Psoas muscle (tissue), 8 donors: ENCODE measurements at places on chromosomes 5 and 9.

- DNase-seq, result no peak
These were observed 1061.8 kb downstream of the CDH12 start for GRCh38 chr5:21791304-21791703.

DNA sequence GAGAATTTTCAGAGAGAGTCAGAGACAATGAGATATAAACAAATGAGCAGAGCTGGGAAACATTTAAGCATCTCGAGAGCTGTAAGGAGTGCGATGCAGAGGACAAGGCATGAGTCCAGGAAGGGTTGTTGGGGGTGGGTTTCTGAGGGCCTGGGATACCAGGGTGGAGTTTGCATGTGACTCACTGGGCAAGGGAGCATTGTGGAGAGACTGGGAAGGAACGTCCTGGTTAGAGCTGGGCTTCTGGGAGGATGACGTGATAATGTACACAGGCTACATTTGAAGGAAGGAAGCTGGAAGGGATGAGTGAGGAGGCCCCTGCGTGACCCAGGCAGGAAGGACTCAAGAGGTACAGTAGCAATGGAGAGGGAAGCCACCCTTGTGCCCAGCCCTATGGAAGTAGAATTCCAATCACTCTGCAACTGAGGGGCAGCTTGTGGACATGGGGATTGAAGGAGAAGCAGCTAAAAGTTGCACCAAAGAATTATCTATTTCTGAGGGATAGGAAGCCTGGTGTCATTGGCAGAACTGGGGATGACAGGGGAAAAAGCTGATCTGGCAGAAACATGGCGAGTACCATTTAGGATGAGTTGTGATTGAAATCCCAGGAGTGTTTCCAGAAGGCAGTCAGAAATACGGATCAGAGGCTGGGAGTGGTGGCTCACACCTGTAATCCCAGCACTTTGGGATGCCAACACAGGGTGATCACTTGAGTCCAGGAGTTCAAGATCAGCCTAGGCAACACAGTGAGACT is 59.3 kb upstream of the AFAP1L1 start:
- DNase-seq, result no peak

GRCh38 chr9:133121198-133121914 is at the start of gene RALGDS:
RALGDS (minus strand) TSS chr9:133121240; CDS start chr9:133121154, 86 bp downstream.
- DNase-seq, result peak; percentile 93

DNA sequence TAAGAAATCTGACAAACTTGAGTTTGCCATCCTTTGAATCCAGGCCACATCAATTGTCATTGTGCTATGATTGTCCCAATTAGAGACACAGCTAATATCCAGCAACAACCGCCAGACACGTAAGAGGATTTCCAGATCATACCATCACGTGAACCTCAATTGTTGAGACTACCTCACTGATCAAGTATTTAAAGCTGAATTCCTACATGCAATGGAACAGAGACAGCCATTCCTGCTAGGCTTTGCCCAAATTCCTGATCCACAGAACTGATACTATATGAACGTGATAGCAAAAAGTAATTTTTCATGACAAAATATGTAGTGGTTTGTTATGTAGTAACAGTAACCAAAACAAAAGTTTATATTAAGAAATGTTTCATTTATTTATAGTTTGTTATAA is 657.7 kb downstream of the PRR16 start:
- no peak for DNase-seq

DNA sequence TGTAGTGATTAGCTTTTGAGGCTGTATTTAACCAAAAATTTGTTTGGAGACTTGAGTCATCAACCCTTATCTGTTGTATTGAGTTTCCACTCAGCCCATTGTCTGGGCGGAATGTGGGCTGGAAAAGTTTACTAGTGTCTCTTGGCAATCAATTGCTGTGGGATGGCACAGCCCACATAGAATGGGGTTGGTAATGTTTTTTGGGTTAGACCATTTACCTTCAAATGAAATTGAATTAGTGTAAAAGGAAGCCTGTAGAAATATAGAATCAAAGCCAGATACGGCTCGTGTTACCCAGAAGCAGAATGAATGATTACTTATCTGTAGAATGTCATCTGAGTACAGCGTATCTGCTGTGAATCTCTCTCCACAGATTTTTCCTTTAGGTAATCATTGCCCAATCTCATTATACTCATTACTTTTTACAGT is 142.9 kb downstream of the AOPEP start:
- DNase-seq, result no peak

DNA sequence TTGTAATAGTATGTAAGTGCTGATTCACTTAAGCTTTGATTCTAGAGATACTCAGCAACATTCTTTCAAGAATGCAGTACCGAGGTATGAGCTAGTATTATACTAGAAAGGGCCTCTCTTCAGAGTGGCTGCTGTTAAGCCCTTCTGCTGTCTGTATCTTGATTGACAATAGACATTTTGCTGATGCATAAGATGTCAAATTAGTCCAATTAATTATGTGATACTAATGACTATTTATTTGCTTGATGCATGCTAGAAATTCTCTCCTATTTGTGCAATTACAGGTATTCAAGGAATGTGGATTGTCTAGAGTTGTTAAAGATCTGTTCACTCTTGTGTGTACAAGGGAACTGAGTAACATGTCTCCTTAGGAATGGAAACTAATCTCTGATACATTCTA is 92.3 kb upstream of the PTGER4 start:
- DNase-seq, result no peak

- DNase-seq, result no peak
These were observed 34.4 kb downstream of the RAD50 start for GRCh38 chr5:132591145-132591544.

DNA sequence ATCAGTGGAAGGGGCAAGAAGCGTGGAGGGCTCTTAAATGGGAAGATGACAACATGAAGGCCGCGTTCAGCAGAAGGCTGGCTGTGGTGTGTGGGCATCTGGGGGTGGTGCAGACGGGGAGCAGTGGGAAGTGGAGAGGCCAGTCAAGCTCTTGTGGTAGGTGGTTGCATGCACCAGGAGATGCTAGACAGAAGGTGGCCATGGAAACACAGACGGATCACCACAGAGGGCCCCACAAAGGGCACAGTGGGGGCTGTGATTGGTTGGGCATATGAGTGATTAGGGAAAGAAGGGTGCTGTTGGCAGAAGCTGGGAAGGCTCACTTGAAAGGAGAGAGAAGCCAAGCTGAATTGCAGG is 14.7 kb downstream of the MTMR12 start:
- no peak for DNase-seq

DNA sequence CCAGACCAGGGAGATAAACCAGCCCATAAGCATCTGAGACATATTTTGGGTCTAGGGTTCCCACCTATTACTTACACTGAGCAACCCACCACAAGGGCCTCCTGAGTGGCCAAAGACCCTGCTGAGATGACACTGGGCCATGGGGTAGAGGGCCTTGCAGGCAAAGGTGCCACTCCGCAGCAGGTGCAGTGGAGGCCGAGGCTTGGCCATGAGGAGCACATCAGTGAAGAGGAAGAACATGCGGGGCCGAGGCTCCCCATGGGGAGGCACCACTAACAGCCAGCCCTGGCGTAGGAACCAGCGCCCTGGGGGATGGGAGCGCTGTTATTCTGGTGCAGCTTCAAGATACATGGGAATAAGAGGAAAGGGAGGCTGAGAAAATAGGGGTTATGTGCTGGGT is 2.6 kb downstream of the ARHGEF39 start:
- no peak for DNase-seq

DNA sequence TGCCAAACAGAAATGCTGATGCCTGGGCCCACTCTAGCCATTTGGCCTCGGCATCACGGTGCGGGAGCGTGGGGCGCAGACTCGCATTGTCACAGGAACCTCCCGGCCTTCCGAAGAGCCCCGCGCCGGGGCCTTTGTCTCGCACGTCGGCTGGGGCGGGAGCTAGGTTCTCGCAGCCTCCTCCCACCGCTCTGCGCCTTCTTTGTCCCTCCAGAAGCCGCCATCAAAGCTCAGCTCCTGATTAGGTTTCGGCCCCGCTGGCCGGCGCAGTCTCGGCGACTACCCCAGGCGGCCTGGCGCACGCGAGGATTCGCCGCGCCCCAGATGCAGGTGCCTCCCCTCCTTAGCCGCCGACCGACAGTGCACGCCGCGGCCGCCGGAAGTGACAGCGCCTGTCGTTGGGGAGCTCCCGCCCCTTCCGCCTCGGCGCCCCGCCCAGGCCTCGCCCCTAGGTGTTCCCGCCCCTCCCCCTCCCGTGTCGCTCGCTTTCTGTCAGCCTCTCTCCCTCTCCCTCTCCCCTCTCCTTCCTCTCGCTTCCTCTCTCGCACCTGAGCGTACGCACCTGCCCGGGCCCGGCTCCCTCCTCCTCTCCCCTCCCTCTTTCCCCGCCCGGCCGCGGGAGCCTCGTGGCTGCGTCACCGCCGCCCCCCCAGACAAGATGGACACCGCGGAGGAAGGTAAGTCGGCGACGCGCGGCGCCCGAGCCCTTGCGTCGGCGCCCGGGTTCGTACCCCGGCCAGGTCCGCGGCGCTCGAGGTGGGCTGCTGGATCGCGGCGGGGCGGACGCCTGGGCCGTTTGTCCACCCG is at the start of gene MARCHF6:
Gene MARCHF6 (plus strand): TSS at position 455 of the 807 bp plus-strand sequence. CDS start 204 bp downstream, at position 659.
- peak; percentile 98 for DNase-seq

DNA sequence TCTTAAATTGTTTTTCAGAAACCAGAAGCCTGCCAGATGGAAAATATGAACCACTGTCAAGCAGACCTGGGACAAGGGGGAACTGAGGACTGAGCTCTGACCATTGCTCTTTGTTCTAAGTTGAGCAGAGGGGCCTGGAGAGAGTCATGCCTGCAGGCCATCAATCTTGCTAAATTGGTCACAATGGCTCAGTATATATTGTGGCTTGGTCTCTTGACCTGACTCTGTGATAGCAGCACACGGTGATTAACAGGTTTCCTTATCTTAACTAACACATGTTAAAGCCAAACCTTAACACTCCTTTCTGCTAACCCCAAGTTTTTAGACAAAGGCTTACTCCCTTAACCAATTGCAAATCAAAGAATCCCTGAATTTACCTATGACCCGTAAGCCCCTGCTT is 1281.2 kb upstream of the NUDT12 start:
- DNase-seq, result no peak

DNA sequence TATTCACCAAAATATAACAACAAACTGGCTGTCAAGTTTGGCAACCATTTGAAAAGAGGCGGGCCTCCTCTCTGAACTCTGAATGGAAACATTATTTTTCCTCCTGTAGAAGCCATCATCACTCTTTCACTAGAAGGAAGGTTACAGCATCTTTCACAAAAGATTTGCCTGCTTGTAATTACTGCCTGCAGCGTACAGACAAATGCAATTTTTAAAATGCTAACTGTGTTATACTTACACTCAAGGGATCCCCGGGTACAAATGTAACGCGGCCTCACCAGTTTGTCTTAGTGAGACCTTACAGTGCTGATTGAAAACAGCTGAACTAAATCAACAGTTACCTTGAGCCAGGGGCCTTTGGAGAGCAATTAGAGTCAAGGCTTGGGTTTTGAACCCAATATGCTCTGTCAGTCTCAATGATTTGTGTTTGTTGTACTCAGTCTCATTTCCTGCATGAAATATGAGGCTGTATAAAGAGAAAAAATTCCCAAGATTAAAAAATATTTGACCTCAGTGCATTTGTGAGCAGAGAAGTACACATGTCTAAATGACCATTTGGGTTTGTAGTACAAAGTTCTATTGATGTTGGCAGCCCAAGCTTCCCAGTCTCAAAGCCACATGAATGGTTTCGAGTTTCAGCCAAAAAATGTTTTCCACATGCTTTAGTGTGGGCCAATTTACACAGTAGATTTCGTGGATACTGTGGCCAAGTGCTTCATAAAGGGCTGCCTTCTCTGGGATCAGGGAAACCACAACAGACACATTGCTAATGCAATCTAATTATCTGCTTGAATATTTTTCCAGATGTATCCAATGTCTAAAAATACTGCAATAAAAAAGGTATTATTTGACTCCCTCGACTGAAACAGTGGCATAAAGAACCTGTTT is 500.0 kb downstream of the SPATA31D1 start:
- DNase-seq, result no peak

GRCh38 chr5:140551872-140552271 is 4.4 kb downstream of the EIF4EBP3 start:
- no peak for DNase-seq

DNA sequence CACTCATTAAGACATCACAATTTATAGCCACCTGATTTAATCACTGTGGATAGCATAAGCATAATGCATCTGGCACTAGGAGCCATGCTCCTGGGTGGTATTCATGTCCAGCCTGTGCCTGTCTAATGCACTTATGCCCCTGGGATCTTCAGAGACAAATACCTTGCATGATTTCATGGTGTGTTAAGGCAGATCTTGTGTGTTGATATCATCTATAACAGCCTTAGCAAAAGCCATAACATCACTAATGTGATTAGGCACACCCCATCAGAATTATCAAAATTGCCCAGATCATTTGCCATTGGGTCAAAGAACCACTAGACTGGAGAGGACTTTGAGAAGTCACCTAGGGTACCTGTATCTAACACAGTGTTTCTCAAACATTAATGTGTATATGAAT is 43.7 kb upstream of the SELENOP start:
- no peak for DNase-seq

DNA sequence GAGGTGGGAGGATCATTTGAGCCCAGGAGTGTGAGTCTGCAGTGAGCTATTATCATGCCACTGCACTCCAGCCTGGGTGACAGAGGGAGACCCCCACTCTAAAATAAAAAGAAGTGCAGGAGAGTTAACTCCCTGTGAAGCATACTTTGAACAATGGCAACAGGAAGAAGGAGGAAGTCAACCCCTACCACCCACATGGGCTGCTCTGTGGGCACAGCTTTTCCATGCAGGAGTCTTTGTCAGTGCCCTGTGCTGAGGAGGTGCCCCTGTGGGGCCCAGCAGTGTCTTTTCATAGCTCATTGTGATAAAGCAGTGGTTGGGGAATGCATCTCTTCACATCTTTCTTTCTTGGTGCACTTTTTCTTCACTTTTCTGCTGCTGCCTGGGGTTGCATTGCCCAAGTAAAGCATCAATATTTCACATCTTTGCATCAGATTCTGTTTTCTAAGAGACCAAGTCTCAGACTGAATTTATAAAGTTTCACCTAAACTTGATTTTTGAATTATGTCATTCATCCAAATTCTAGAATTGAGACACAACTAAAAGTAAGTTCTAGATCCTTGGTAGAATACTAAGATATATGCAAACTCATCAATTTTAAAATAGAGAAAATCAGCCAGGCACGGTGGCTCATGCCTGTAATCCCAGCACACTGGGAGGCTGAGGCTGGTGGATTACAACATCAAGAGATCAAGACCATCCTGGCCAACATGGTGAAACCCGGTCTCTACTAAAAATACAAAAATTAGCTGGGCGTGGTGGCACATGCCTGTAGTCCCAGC is 316.6 kb downstream of the DNAH5 start:
- DNase-seq, result no peak

GRCh38 chr9:26939955-26940711 is 6.9 kb downstream of the PLAA start:
- DNase-seq, result no peak

DNA sequence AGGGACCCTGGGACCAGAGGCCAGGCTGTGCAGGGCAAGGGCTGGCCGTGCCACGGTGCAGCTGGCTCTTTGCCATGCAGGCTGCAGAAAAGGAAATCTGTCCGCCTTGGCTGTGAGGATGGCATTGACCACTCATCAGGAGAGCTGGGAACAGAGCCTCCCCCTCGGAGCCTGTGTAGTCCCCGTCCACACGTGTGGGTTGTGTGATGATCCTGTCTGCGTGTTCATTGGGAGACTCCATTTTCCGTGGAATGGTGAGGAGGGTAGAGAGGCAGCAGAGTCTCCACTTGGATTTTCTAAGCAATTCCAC is 47.7 kb downstream of the EHMT1 start:
- DNase-seq, result no peak
